Camera-type eye (tissue), 1 donor: ENCODE measurements at places on chromosomes 2 and 18. TPM values are rescaled to one million over a fixed set of nuclear protein-coding genes. Genes with fewer than 3 reads are reported as not detected.

RNF125 gene
- total RNA-seq, result 4.1 TPM

CACNB4 gene
- total RNA-seq, result 26.2 TPM

STON1 gene
- total RNA-seq, result 81.0 TPM

LAMA1 gene
- total RNA-seq, result 34.4 TPM

ITPRIPL1 gene
- total RNA-seq, result 5.7 TPM

DYSF gene
- total RNA-seq, result 16.5 TPM

GNAL gene
- total RNA-seq, result 17.5 TPM

RGPD4 gene
- total RNA-seq, result 2.2 TPM

SCN2A gene
- 24.2 TPM for total RNA-seq

TAF4B gene
- 7.8 TPM for total RNA-seq

UPP2 gene
- total RNA-seq, result 0.33 TPM

IL1RL2 gene
- total RNA-seq, result 1.4 TPM

MLPH gene
- 10.6 TPM for total RNA-seq

DSG1 gene
- 8.5 TPM for total RNA-seq

UGT1A8 gene
- not detected for total RNA-seq

CCDC85A gene
- total RNA-seq, result 14.0 TPM

C1QL2 gene
- 4.1 TPM for total RNA-seq

HRH4 gene
- not detected for total RNA-seq

CASP10 gene
- total RNA-seq, result 11.5 TPM

CDKL4 gene
- total RNA-seq, result 4.1 TPM

DNAJC5G gene
- total RNA-seq, result not detected

RAB6C gene
- 0.44 TPM for total RNA-seq

RIT2 gene
- total RNA-seq, result 0.38 TPM

PLEKHA3 gene
- total RNA-seq, result 24.2 TPM

TNFRSF11A gene
- 3.9 TPM for total RNA-seq

NMS gene
- not detected for total RNA-seq

MATN3 gene
- total RNA-seq, result 0.93 TPM

NT5DC4 gene
- 0.22 TPM for total RNA-seq

TEX44 gene
- not detected for total RNA-seq

RESP18 gene
- total RNA-seq, result not detected

TMEM214 gene
- total RNA-seq, result 61.0 TPM

ASB18 gene
- total RNA-seq, result not detected

CCDC68 gene
- 14.3 TPM for total RNA-seq

RAX gene
- 111 TPM for total RNA-seq

TTC21B gene
- 109 TPM for total RNA-seq

FSIP2 gene
- 5.5 TPM for total RNA-seq

CHPF gene
- total RNA-seq, result 165 TPM

AGXT gene
- total RNA-seq, result not detected

GPAT2 gene
- 1.3 TPM for total RNA-seq

COL4A4 gene
- total RNA-seq, result 11.7 TPM

MROH2A gene
- not detected for total RNA-seq

SERPINB10 gene
- total RNA-seq, result 1.3 TPM

RUFY4 gene
- not detected for total RNA-seq

STEAP3 gene
- total RNA-seq, result 2.6 TPM

UGT1A5 gene
- total RNA-seq, result 0.16 TPM

G6PC2 gene
- 4.2 TPM for total RNA-seq

ABHD1 gene
- 0.49 TPM for total RNA-seq

SAP130 gene
- total RNA-seq, result 8.7 TPM

SULT1C2 gene
- total RNA-seq, result 3.9 TPM

NEU4 gene
- 0.66 TPM for total RNA-seq

BCL11A gene
- 29.0 TPM for total RNA-seq

SNORC gene
- total RNA-seq, result 0.55 TPM

TFPI gene
- total RNA-seq, result 41.9 TPM

ST8SIA3 gene
- total RNA-seq, result 5.5 TPM

B3GNT7 gene
- 3.4 TPM for total RNA-seq

LBX2 gene
- not detected for total RNA-seq

SRBD1 gene
- 36.7 TPM for total RNA-seq
